ENCODE measurements at places on chromosomes 12 and 14.
A peak's percentile ranks its signal among the peaks of the same experiment; 100 is the strongest.

DNA sequence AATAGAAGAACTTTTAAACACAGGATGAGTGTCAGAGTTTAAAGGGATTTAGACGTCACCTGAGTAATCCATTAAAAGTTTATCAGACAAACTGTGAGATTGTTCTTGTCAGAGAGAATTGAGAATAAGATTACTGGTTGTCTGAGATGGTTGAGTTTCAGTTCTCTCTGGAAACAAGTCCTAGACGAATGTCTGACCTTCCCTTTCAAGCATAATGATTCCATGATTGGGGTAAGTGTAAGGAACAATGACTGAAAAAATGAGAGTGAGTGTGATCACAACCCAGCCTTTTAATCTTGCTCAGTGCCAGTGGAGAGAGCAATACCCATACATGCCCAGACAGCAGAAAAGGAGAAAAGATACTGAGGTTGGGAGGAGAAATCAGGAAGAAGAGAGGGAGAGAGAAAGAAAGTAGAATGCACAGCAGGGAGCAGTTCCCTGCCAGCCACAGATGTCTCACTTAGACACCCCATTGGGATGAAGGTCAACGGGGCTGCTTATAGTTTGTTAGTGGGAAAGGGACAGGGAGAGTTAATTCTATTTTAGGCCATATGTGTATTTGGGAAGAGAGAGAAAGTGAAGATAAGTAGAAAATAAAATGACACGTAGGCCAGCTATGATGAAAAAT is 4.3 kb downstream of the GRIP1 start:
- DNase-seq: no peak

DNA sequence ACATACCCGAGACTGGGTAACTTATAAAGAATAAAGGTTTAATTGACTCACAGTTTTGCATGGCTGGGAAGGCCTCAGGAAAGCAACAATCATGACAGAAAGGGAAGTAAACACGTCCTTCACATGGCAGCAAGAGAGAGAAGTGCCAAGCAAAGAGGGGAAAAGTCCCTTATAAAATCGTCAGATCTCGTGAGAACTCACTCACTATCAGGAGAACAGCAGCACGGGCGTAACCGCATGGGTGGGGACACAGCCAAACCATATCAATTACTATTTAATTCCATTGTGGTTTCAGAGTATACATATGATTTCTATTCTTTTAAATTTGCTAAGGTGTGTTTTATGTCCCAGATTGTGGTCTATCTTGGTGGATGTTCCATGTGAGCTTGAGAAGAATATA is 117.9 kb downstream of the SCAF11 start:
- no peak for DNase-seq

- DNase-seq: no peak
Measured at GRCh38 chr12:63899396-63899795, 54.9 kb downstream of the SRGAP1 start.

- DNase-seq: no peak
Measured at GRCh38 chr14:67241411-67242167, at the start of gene PALS1. Gene PALS1 (plus strand): TSS chr14:67241435. CDS start chr14:67279171, 37,736 bp downstream.

- DNase-seq: no peak
Measured at GRCh38 chr12:57452181-57452936, 2.7 kb upstream of the INHBE start.

GRCh38 chr12:80320121-80320678 is 123.8 kb upstream of the PTPRQ start:
- DNase-seq: no peak

DNA sequence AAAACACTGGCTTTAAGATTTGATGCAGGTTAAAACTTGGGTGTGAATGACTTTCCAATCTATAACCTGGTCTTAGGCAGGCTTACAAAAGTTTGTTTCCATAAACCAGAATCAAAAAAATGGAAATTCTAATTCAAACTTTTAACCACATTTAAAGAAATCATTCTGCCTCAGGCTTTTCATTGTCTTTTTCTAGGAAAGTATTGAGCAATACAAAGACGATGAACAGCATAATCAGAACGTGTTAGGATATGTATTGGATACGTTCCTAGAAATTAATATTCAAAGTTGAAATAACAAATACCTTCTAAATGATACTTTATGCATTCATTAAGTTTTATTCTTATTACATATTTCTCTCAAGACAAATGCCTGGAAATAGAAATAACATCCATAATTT is 172.9 kb downstream of the CEP128 start:
- DNase-seq: no peak

- DNase-seq: no peak
Measured at GRCh38 chr12:49094160-49094974, at the start of gene DHH. Gene DHH (minus strand): TSS chr12:49094801. CDS start chr12:49094512, 289 bp downstream.

DNA sequence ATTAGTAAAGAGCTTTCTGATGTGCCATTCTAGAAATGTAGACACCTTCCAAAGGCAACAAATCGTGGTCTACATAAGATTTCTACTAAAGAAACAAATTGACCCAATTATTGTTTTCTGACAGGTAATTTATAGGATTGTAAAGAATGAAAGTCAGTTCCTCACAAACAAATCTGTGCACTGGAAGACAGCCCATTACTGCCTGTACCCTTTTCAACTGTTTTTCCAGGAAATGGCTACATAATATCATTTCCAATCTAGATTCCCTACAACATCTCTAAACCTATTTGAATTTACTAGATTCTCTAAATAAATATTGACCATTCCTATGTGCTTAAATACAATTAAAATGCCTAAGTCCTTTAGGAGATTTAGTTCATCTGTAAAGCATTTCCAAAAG is 939.1 kb downstream of the FSCB start:
- DNase-seq: no peak

DNA sequence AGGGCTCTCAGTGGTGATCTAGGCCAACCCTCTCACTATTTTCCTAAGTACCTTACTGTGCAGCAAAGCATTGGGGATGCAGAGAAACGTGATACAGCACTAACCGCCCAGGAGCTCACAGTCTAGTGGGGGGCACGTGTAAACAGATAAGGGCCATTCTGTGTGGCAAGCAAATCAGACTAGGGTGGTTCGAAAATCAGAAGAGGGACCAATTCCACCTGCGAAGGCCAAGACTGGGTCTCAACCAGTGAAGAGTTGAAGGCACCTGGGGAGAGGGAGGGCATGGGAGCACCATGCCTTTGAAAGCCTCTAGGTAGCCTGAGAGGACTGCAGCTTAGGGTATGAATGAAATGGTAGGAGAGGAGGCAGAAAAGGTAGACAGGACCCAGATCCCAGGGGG is 2.2 kb downstream of the PITPNM2 start:
- DNase-seq: no peak

GRCh38 chr12:49413010-49413409 is 45.7 kb downstream of the SPATS2 start:
- no peak for DNase-seq

- no peak for DNase-seq
Measured at GRCh38 chr12:52322069-52322468, 871 bp upstream of the KRT83 start.

GRCh38 chr12:31297572-31298514 is 28.1 kb downstream of the SINHCAF start:
- no peak for DNase-seq

GRCh38 chr14:64997108-64997794 is 10.6 kb downstream of the FNTB start:
- DNase-seq: no peak

GRCh38 chr14:46574221-46574977 is 77.2 kb downstream of the RPL10L start:
- no peak for DNase-seq

GRCh38 chr14:34605461-34605860 is 24.5 kb downstream of the SNX6 start:
- DNase-seq: no peak

DNA sequence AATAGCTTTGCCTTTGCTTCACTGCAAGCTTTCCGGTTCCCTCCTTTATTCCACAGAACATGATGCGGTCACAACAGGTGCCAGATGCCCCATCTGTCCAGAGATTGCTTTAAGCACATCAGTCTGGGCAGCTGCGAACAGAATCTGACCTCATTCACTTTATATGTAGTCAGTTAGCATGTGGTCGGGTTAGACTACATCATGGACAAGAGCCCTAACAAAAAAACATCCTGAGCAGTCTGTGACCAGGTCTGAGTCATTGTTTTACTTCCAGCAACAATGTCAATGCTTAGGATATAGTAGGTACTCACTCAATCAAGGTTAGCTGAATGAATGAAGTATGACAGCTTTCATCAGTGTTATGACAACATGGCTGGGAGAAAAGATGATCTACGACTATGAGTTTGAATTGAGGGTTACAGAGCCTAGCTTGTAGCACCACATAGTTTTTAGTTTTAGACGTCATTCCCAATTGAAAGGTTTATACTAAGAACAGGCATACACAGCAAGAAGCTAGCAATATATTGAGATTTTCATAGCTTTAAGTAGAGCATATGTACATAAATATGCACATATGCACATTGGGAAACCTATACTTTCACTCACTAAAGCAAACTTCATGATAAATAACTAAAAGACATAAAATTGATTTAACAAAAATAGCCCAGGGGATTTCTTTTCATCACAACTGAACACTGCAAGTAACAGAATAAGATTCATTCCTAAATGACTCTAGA is 64.2 kb upstream of the TMCC3 start:
- DNase-seq: no peak

GRCh38 chr14:71592361-71592760 is 339.9 kb upstream of the RGS6 start:
- DNase-seq: no peak

GRCh38 chr12:72133497-72134055 is 138.6 kb upstream of the TRHDE start:
- DNase-seq: no peak

GRCh38 chr12:85374981-85375380 is 95.0 kb downstream of the ALX1 start:
- DNase-seq: no peak

- DNase-seq: no peak
Measured at GRCh38 chr14:67636361-67636919, 16.7 kb downstream of the ARG2 start.

DNA sequence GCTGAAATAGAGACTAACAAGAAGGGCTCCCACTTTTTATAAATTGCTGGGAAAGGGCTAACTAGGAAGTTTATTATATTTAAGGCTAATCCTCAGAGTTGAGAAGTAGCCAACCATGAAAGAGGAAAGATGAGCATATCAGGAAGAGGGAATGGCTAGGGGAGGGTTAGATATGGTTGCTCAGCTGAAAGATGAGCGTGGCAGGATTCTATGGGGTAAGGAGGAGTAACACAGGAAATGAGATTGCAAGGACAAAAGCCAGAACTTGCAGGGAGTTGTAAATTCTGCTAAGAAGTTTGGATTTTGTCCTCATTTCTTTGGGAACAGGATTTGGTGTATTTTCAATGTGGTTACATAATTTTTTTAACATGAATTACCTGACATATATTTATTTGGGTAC is 127.4 kb upstream of the ATP2B1 start:
- no peak for DNase-seq

- no peak for DNase-seq
Measured at GRCh38 chr12:89234324-89235114, 117.8 kb downstream of the DUSP6 start.

- DNase-seq: no peak
Measured at GRCh38 chr14:33812601-33813000, 138.3 kb downstream of the EGLN3 start.

GRCh38 chr12:121576851-121577391 is 3.9 kb downstream of the KDM2B start:
- DNase-seq: no peak

GRCh38 chr12:3795492-3796133 is 42.7 kb upstream of the CRACR2A start:
- no peak for DNase-seq

- no peak for DNase-seq
Measured at GRCh38 chr14:63853831-63854293, 1.1 kb downstream of the SYNE2 start.

GRCh38 chr14:53884601-53885000 is 72.0 kb downstream of the BMP4 start:
- no peak for DNase-seq

GRCh38 chr14:44453433-44454171 is 53.5 kb downstream of the FSCB start:
- no peak for DNase-seq

- no peak for DNase-seq
Measured at GRCh38 chr14:57057803-57058202, 210.9 kb downstream of the EXOC5 start.

- DNase-seq: no peak
Measured at GRCh38 chr12:27779416-27779919, 565 bp upstream of the KLHL42 start.

DNA sequence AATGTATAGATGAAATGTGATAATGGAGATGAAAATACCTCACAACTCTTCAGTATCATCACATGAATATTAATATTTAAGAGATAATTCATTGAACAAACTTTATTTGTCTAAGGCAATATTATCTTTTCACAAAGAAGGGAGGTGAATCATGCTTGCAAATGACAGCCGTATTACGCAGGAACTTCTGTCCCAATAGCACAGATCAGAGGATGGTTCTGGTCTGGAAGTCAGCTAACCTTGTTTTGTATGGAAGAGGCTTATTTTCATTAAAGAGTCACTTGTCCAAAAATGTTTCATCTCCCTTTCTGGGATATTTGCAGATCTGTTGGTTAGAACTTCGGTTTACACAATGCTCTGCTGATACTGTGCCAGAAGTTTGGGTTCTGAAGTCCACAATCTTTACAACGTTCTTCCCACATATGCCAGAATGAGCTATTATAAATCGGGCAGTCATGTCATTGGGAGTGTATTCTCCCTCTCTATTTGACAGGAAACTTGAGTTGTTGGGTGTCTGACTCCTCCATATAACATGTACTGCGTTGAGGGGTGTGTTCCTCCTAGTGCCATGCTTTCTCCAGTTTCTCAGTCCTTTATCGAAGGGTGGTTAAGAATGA is 29.8 kb downstream of the YY1 start:
- no peak for DNase-seq

GRCh38 chr12:89091293-89091841 is 260.9 kb downstream of the DUSP6 start:
- no peak for DNase-seq

- peak; percentile 43 for DNase-seq
Measured at GRCh38 chr12:19482551-19483109, 43.3 kb downstream of the AEBP2 start.

DNA sequence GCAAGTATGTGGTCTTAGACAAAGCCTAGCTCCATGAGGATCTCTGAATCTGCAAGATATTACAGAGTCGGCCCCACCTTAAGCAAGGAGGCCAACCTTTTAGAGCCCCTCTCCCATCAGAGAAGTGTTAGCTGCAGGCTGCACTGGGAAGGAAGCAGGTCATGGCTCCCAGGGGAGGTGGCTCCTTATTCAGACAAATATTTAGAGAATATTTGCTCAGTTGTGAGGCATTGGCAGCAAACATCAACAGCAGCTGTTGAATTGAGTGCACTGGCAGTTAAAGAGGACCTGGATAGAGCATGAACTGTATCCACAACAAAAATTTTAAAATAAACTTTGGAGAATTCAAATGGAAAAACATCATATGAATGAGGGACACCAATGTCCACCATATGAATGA is 44.7 kb downstream of the FSCB start:
- no peak for DNase-seq

DNA sequence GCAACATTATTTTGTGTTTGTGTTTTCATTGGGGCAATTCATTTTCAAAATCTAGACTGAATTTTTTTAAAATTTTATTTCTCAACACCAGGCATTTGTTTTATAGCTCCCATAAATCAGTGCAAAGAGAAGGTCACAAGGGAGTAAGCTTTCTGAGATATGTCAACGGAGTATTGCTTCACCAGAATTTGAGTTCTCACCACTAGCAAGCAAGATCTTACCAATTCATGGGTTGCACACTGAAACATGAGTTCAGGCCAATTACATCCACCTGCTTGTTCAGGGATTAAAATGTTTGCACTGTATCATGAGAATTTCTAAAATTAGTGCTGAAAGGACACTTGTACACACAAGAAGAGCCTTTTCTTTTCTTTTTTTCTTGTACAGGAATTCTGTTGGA is 121.9 kb downstream of the CAND1 start:
- DNase-seq: no peak

GRCh38 chr14:29390081-29390832 is 537.4 kb downstream of the PRKD1 start:
- DNase-seq: no peak

Measured in stimulated activated CD8-positive, alpha-beta memory T cell treated with anti-CD3 and anti-CD28 coated beads, Interleukin-7, amount 100 ng/mL, for 48 hours (primary cell).